ENCODE measurements at places on chromosomes 5 and 9.
A peak's percentile ranks its signal among the peaks of the same experiment; 100 is the strongest.

DNA sequence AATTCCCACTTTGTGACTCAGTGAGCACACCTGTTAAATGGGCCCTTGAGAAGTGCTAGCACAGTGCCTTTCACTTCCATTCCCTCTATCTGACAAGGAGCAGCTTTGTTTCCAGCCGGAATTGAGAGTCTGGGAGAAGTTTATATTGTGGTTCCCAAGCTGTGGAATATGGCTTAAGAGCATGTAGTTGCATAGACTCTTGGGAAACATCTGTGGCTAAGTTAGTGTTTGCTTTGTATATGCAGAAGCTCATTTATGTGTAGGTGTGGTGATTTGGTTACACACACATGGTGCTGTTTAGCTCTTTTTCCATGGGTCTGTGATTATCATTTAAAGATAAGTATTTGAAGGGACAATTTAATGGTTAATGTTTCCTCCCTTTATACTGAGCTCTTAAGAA, 110.5 kb upstream of the HMHB1 start:
- no peak for DNase-seq

DNA sequence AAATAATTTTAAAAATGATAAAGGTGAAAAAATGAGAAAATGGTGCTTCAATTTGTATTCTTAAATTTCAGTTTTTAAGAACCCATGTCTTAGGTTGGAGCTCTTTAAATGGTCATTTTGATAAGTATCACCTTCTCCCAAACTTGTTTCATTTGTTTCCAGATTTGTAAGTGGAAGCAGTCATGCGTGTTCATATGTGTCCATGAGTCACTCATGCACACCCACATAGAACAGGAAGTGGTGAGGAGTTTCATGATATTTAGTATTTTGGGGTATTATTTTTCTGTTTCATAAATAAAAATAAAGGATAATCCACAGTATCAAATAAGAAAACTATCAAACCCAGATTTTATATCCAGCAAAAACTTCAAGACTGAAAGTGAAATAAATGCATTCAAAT, 570.4 kb upstream of the ST8SIA4 start:
- DNase-seq, result no peak

- DNase-seq, result no peak
These were observed 161.6 kb upstream of the FBXL17 start for GRCh38 chr5:108543486-108543885.

GRCh38 chr9:135032041-135032835, 55.2 kb upstream of the OLFM1 start:
- no peak for DNase-seq

DNA sequence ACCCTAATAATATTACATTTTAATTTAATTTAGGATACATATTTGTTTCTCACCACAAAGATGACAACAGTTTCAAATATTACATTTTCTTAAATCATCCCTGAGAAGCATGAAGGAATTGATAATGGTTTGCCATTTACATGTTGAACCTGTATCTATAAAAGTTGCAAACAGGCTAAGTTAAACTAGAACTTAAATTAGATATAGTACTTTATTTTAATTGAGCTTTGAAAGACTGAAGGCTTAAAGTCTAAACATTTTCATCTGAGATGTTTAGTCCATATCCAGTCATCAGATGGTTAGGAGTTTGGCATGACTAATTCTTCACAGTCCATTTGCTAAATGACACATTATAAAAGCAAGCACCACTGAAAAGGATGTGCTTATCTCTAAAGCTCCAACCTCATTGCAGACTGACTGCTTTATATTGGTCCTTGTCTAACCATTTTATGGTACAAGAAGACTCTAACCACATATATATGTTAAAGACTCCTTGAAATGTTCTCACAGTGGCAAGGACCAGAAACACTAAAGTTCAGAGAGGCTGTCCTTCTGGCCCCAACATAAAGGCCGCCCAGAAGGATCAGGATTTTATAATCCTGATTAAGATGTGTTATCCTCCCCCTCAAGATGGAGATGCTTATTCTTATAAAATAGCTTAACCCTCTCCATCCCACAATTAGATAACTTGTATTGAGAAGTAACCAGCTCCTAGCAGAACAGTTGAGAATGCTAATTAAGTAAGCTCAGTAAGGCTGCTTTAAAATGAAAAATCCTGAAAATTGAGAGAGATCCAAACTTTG, 25.8 kb downstream of the WNT8A start:
- DNase-seq, result no peak

DNA sequence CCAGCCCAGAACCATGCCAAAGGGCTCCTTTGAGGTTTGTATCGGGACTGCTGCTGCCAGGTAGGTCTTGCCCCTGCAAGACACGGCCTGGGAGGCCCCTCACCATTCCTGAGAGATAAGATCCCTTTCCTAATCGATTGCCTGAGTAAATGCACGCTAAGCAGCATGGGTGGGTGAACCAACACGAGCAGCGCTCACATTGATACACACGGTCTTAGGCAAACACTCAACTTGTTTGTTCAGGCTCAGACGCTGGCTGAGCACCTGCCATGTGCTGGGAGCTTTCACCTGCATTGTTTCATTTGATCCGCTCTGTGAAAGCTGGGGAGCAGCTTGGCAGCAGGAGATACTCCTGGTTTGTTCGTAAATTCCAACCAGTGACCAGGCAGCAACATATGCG, 76.9 kb upstream of the NEURL1B start:
- no peak for DNase-seq

GRCh38 chr5:56190497-56190896, 42.6 kb downstream of the ANKRD55 start:
- DNase-seq, result peak; percentile 36

GRCh38 chr9:104931256-104931655, 3.3 kb upstream of the ABCA1 start:
- DNase-seq, result no peak

DNA sequence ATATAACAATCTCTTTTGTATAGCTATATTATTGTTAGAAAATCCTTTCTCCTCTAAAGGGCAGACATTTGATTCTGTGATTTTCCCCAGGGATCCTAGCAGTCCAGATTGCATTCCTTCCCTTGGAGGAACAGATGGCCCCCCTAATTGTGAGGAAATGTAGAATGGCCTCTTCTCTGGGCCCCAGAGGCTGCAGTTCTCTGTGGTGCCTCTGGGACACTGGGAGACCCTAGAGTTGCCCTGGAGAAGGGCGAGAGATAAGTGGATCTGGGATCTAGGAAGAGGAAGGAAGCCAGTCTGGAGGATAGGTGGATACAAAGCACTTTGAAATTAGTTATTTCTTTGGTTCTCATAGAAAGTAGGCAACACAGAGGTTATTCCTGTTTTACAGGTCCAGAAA, 1.9 kb upstream of the HINT2 start:
- no peak for DNase-seq

GRCh38 chr5:173329491-173330337, 1.5 kb upstream of the STC2 start:
- DNase-seq, result no peak

- DNase-seq, result no peak
These were observed 586 bp upstream of the MTAP start for GRCh38 chr9:21801683-21802417.

DNA sequence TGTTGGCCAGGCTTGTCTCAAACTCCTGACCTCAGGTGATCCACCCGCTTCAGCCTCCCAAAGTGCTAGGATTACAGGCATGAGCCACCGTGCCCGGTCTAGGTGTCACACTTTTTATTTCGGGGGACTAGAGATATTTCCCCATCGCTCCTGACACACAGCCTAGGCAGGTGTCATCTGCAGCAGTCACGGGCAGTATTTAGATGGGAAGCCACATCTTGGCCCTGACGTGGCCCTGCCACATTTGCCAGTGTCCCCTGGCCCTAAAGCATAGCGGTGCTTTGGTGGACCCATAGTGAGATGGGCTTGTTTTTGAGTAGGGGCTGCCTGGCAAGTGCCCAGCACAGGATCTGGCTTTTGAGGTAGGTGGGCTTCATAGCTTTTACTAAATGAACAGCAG, 45.0 kb upstream of the LRRTM2 start:
- no peak for DNase-seq

DNA sequence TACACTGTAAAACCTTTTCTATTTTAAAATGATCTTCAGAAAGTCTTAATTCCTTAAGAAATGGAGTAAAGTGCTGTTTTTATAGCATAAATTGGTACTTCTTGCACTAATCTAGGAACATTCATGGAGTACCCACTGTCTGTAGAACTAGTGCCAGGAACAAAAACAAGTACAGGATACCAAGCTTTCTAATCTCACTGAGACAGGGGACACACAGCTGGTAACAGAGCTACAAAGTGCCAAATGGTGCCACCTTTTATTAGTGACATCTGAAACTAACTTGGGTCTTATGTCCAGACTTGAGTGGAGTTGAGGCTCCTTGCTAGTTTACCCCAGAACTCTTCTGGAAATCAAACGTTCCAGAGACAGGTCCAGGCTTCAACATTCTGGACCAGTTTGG, 57.9 kb downstream of the RNF130 start:
- DNase-seq, result no peak

DNA sequence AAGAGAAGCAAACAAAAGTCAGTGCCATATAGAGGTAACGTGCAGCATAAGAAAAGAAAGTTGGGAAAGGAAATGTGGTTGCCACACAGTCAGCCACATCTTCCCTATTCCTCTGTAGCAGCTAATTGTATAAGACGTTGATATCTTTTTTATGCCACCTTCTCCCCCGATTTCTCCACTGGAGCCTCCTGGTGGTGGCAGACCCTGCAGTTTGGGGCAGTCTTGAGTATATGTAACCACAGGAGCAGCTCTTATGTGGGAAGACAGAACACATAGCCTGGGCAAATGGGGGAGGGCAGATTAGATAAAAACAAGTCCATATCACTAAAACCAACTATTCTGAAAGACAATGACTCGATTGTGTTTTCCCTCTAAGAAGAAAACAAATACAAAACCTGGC, 99.7 kb downstream of the PLCXD3 start:
- DNase-seq, result no peak

DNA sequence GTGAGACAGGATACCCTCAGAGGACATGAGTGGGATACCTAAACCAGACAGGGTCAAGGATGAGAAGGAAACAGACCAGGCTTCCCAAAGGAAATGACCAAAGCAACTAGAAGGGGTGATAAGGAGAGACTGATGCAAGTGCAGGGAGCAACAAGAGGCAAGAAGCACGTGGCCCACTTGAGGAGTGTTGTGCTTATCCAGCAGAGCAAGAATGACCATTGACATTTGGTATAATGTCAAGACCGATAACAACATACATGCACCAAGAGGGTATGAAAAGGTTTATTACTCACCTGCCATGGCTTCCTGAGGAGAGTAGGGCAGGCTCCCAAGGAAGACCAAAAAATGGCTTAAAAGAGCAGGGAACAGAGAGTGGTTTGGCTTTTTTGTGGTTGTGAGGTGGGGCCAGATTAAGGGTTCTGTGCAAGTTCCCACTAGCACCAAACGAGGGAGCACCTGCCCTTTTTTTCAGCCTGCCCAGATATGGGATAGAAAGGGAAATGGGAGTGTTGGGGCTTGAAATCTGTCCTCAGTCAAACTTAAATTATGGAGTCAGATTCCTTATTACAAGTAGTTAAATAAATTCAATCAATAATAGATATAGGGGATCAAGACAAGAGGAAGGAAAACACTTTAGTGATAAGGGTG, 513.6 kb downstream of the RASEF start:
- DNase-seq, result no peak

DNA sequence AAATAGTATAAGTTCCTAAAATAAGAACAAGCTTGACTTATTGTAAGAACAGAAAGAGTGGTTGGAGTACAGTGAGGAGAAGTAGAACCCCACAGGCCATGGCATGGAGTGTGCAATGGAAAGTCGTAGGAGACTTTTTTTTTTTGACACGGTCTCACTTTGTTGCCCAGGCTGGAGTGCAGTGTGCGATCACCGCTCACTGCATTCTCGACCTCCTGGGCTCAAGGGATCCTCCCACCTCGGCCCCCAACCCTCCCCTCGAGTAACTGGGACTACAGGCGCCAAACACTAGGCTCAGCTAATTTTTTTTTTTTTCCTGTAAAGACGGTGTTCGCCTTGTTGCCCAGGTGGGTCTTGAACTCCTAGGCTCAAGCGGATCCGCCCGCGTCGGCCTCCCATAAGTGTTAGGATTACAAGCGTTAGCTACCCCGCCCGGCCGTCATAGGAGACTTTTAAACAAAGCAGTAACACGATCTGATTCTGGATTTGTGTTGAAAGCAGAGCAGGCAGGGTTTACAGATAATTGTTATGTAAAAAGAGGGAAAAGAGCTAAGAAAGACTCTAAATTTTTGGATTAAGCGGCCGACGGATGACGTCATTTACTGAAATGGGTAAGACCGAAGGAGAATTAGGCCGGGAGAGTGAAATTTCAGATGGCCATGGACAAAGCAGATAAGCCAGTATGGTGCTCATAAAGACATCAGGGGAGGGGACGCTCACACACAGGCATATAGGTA, 752 bp downstream of the TSTD2 start:
- DNase-seq, result peak; percentile 3

GRCh38 chr5:95861864-95862561, 39.5 kb upstream of the GLRX start:
- no peak for DNase-seq

- no peak for DNase-seq
These were observed 98.4 kb downstream of the PDE4D start for GRCh38 chr5:59795141-59795540.

GRCh38 chr9:89543111-89543510, 45.2 kb upstream of the SEMA4D start:
- DNase-seq, result no peak

GRCh38 chr5:9125852-9126251, 420.0 kb downstream of the SEMA5A start:
- DNase-seq, result no peak

DNA sequence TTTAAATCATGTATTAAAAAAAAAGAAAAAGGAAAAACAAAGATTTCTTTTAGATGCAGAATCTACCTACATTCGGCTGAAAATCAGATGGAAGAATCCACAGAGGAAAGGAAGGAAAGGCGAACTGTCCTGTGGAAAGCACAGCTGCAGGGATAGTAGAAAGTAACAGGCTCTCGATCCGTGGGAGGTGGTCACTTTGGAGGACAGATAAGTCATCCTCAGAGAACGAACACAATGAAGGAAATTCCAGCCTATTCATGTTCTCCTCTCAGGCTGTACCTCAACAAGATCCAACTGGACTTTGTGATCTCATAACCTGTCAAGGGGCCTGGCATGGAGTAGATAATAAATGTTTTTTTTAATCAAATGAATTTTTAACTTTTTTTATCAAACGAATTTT, 72.8 kb downstream of the NR6A1 start:
- no peak for DNase-seq

DNA sequence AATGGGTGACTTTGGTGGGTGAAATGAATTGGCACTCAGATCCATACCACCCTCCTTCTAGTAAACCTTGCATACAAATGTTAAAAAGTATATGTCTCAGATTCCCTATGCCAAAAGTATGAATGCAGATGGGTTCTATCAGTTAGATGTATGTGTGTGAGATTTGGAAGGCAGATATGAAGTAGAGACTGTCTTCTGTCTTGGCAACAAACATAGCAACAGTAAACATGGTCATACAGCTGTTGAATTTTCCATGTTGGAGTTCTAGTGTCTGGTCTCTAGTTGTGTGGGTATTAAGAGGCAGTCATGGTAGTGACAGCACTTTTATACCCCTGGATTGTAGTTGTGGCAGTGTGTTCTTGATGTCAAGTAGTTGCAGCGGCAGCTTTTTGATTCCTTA, 125.6 kb upstream of the PITX1 start:
- no peak for DNase-seq
